ENCODE measurements at places on chromosomes 7 and 10.

- DNase-seq = no peak
These were observed 9.8 kb downstream of the CDHR1 start for GRCh38 chr10:84204122-84204521.

DNA sequence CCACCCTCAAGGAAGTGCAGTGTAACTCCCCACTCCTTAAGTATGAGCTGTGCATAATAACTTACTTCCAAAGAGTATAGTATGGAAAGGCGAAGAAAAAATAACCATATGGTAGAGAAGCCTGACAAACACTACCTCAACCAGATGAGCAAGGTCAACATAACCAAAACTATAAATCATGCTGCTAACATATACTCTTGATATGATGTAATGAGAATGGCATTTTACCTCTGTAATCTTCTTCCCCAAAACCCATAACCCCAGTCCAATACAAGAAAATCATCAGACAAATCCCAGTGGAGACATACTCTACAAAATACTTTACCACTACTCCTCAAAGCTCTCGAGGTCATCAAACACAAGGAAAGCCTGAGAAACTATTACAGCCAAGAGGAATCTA is 15.8 kb downstream of the OSBPL3 start:
- DNase-seq = no peak

GRCh38 chr10:34922138-34922537 is 107.0 kb upstream of the PARD3 start:
- no peak for DNase-seq

- peak; percentile 24 for DNase-seq
These were observed 61.8 kb downstream of the ADD3 start for GRCh38 chr10:110069502-110069982.

DNA sequence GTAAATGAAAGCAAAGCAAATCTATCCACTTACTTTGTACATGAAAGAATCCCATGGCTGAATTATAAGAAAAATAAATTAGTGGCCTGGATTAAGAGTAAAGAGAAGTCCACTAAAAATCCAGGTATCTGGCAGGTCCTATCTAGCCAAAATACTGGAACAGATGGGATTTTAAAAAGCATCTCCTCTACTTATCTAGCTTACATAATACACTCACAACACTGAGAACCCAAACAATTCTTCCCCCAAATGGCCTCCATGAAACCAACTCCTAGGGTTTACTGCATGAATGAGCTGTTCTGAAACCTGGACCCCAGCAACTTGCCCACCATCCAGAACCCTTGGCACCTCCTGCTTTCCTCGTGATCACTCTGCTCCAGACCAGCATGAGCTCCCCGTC is 61.3 kb downstream of the AFAP1L2 start:
- DNase-seq = no peak

DNA sequence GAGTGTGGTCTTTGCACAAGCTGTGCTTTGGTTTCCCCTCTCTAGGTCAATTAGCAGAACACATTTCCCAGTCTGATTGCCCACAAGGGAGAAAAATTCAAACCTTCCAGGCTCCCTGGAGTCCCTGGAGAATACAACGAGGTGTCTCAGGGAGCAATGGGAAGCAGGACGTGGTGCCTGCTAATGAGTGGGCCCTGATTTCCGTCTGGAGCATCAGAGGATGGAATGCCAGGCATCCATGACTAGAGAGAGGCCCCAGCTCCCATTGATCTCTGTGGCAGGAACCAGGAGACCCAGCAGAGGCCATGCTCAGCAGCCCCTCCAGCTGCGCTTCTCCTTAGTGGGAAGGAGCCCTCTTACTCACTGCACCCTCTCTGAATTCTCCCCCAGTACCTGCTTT is 33.2 kb upstream of the TLX1 start:
- no peak for DNase-seq

DNA sequence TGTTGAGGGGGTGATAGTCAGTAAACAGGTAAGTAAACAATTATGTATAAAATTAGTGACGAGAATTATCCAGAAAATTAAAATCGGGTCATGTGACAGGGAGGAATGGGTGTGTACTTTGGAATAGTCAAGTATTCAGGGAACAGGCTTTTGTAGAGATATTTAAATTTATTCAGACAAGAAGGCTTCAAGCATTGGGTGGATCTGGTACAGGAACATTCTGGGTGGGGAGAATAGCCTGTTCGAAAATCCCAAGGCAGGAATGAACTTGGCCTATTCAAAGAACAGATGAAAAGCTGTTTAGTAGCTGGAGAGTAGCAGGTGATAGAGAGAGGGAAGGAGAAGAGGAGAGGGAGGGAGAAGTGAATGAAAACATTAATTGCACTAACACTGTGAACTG is 448.9 kb upstream of the FZD8 start:
- no peak for DNase-seq

GRCh38 chr10:14396411-14397048 is 65.8 kb upstream of the FRMD4A start:
- no peak for DNase-seq

- no peak for DNase-seq
These were observed 678 bp upstream of the TMEM106B start for GRCh38 chr7:12210179-12211053.

- peak; percentile 33 for DNase-seq
These were observed 270.1 kb upstream of the FZD1 start for GRCh38 chr7:90994121-90994520.

- no peak for DNase-seq
These were observed 565.5 kb downstream of the SORCS3 start for GRCh38 chr10:105206616-105207015.

DNA sequence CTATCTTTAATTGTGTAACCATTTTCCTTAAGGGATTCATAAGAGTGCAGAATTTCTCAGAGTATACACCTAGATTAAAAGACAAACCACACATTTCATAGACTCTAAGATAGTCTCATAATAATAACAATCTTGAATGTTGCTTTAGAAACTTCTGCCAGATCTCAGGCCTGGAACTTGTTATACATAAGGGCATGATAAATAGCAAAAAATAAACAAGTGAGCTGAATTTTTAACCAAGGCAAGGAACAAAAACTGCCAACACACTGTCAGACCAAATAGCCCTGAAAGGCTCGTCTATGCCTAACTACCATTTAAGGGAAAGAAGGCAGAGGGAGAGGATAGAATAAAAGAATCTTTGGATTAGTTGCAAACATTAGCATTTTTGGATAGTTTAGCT is 65.8 kb upstream of the SEMA3C start:
- no peak for DNase-seq

DNA sequence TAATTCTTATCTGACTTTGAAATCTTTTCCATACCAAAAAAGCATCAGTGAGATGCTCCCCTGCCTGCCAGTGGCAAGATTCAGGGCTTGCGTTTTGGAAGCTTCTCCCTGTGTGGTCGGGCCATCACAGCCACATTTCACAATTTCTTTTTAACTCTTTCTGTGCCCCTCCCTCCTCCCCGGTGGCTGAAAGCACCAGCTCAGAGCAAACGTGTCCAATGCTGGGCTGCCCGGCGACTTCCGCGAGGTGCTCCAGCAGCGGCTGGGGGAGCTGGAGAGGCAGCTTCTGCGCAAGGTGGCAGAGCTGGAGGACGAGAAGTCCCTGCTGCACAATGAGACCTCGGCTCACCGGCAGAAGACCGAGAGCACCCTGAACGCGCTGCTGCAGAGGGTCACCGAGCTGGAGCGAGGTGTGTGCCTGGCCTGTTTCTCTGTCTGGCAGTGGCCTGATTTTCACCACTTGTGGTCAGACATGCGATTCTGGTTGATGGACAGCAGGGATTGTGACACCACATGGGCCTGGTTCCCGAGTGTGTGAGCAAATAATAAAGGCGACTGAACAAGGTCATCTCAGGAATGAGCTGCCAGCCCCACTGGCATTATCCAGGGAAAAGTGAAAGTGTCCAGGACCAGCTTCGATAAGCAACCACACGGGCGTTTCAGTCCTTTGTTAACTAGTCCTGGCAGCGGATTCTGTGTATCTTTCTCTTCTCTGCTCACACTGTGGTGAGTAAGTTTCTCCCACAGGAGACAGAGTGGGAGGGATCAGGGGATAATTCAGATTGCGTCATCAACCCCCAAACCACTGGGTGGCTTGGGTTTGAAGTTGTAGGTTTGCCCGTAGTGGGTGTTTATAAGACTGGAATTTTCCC is 2.6 kb downstream of the NPTX2 start:
- peak; percentile 81 for DNase-seq

DNA sequence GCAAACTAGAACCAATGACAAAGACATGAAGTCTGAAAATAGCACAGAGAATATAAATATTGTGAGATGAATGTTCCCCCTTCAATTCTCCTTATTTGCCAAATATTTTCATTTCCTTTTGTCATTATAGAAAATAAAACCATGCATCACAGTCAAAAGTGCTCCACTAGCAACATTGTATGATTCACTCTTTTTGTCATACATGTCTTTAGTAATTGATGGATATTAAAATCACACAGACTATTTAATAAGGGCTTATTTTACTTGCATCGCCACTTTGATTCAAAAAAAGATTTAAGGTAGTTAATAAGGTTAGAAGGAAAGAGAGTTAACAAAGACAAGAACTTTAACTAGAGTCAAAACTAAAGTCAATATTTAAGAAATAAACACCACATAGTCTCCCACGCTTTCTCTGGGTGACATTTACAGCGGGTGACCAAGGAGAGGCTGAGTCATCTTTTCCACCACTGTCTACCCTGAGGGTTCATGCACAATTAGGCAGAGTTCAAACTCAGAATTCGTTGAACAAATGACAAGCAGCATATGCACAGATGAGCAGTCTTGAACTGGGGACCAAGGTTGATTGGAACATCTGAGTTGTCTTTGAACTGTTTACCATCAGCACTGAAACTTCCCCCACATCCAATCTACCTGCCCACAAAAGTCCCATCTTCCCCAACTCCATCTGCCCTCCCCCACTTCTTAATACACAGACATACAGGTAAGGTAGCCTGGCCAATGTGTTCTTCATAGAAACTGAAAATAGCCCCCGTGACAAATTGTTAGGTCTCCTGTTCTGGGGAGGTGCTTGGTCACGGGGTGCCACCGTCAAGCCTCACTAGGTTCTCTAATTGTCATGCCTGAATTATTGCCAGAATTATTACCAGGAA is 42.5 kb downstream of the C7orf25 start:
- no peak for DNase-seq

DNA sequence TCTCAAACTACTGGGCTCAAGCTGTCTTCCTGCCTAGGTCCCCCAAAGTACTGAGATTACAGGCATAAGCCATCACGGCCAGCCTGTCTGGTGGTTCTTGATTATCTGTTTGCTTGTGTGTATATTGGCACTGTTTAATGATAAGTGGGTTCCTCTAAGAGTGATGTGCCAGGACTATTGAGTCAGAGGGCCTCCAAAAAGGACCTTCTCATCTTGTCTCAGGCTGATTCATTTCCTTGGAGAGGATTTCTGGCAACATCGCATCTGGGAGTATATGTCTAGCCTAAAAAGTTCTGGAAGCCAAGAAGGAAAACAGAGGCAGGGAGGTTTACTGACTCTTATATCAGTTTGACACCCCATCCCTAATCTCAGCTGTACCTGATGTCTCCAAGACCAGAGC is 27.1 kb upstream of the AKAP9 start:
- DNase-seq = no peak

GRCh38 chr10:119211625-119212441 is 4.5 kb downstream of the GRK5 start:
- no peak for DNase-seq

- DNase-seq = no peak
These were observed 17.3 kb downstream of the TLL2 start for GRCh38 chr10:96496281-96496925.

DNA sequence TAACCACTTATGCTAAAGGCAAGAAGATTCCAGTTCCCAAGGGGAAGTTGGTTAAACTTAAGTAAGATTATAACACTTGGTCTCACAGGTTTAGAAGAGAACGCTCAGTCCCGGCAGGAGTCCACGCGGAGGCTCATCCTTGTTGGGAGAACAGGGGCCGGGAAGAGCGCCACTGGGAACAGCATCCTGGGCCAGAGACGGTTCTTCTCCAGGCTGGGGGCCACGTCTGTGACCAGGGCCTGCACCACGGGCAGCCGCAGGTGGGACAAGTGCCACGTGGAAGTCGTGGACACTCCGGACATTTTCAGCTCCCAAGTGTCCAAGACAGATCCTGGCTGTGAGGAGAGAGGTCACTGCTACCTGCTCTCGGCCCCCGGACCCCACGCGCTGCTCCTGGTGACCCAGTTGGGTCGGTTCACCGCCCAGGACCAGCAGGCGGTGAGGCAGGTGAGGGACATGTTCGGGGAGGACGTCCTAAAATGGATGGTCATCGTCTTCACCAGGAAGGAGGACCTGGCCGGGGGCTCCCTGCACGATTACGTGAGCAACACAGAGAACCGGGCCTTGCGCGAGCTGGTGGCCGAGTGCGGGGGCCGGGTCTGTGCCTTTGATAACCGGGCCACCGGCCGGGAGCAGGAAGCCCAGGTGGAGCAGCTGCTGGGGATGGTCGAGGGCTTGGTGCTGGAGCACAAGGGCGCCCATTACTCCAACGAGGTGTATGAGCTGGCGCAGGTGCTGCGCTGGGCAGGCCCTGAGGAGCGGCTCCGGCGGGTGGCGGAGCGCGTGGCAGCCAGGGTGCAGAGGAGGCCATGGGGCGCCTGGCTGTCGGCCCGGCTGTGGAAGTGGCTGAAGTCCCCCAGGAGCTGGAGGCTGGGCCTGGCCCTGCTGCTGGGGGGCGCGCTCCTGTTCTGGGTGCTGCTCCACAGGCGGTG is 3.8 kb downstream of the GIMAP1 start:
- DNase-seq = no peak

GRCh38 chr10:43444323-43444722 is 7.4 kb downstream of the ZNF487 start:
- DNase-seq = no peak

DNA sequence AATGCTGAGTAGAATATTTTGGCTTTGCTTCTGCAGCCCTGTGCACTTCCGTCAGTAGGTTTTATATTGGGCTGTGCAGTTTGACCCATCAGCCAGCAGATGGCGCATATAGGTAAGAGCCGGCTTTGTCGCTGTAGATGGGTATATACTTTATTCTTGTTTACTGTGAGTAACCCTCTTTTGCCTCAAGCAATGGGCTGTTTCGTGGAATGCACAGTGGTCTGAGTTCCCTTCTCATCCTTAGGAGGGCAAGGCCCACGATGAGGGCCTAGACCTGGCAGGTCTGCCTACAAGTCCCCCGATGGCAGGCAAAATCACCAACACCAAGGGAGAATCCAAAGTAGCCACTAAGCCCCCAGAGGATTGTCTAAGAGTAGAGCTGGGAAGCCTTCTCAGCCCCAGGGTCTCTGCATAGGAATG is 1002.9 kb upstream of the KCND2 start:
- DNase-seq = peak; percentile 70

GRCh38 chr7:105787793-105788192 is 88.6 kb downstream of the ATXN7L1 start:
- DNase-seq = no peak

- DNase-seq = no peak
These were observed 110.3 kb downstream of the ZNF248 start for GRCh38 chr10:37747081-37747480.

- DNase-seq = no peak
These were observed 44.1 kb upstream of the ATP6V0A4 start for GRCh38 chr7:138842111-138842510.

- no peak for DNase-seq
These were observed 109.4 kb upstream of the PLPP4 start for GRCh38 chr10:120347644-120348043.

DNA sequence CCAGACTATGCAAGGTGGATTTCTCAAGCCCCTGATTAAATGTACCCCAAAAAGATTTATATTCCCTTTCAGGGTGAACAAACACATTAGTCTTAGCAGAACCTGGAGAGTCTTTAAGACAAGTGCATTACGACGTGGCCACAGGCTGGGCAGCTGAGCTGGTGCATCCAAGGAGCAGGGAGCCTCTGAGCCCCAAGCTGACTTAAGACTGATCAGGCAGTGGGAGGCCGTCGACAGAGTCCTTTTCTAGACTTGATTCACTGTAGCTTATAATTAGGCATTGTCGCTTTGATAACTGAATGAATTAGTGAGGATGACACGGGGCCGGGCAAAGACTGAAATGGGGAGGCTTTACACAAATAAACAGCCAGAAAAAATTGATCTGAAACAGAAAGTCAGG is 353.2 kb downstream of the GPAM start:
- DNase-seq = no peak
